CD4-positive, alpha-beta T cell treated with Interleukin-17A for 4 hours (primary cell): ENCODE measurements at places on chromosomes 4 and X.

GRCh38 chr4:88335092-88335665, 43.5 kb upstream of the HERC6 start:
- DNase-seq = no peak

GRCh38 chrX:57737881-57738280, 57.8 kb upstream of the NLRP2B start:
- no peak for DNase-seq

DNA sequence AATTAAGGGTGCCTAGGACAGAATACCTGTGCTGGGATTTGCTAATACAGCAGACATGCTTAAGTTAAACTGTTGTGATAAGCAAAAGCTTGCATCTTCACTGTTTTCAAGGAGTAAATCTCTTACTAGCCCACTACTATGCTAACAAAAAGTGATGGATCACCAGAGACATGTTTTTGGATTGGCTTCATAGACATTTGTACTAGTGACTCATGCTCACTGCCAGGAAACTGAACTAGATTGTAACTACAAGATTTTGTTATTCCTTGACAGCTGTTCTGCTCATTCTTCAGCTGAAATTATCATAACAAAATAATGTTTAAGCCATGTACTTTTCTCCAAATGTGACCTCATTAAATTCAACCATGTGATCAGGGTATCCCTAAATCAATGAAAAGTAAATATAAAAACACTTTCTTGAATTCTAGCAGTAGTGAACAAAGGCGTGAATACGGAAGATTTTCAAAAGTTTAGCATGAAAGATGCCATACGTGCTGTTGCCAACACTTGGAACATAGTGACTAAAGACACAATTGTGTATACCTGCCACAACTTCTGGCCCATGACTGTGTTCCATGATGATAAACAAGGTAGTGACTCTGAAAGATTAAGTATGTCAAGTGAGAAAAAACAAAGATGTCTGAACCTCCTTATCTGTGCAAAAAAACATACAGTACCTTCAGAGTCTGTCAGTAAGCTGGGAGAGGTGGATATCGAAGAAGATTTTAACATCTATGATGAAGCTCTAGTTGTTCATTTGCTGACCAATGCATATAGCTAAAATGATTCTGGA, 154.0 kb downstream of the BTC start:
- DNase-seq = no peak

DNA sequence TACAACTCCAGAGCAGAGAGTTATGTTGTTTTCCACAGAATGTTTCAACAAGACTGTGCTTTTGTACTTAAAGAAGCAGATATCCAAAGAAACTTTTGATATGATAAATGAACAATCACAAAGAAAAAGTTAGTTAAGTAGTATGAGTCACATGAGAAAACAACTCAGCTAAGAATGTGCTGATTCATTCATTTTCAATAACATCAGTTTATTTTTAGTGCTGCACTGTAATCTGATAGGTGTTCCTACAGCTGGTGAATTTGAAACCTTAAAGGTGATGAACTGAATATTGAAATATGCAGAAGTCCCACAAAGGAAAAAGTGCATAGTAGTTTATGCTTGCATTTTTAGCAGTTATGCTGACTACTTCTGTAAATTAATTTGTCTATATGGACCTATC, 180.3 kb upstream of the TENM3 start:
- no peak for DNase-seq

DNA sequence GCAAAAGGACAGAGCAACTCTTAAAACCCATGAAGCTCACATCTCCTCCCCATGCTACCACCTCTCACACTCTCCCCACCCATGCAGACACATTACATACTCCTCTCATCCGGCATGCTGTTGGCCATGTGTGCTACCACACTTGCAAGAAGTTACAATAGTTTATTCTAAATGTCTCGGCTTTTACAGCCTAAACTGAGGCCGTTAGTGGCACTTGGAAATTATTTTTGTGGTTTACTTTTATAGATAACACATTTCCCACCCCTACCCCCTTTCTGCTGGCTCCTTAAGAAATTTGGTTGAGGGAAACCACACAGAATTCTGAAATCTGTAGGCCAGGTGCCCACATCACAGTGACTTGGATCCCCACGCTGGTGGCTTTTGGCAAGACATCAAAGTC, 141.1 kb upstream of the HHIP start:
- no peak for DNase-seq

DNA sequence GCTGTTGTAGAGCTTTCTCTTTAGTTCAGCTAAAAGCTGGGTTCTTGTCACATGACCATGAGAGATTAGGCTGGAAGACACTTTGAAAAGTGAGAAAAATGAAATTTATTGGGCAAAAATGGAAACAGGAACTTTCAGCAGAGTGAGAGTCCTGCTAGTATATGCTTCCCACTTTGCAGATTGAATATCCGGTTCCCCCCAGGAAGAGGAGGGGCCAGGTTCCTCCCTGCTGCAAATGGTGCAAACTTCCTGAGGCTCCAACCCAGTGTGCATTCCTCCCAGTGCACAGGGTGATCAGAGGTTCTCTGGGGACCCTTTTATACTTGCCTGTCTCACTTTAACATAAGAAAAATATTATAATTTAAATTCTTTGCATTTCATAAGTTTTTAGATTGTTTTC, 119.9 kb upstream of the SPIN4 start:
- no peak for DNase-seq

- no peak for DNase-seq
Observed at GRCh38 chr4:113574636-113575103, 186.9 kb downstream of the CAMK2D start.

- DNase-seq = no peak
Observed at GRCh38 chr4:129369361-129370010, 273.5 kb downstream of the C4orf33 start.

GRCh38 chr4:105162123-105162796, 15.6 kb downstream of the TET2 start:
- DNase-seq = no peak

DNA sequence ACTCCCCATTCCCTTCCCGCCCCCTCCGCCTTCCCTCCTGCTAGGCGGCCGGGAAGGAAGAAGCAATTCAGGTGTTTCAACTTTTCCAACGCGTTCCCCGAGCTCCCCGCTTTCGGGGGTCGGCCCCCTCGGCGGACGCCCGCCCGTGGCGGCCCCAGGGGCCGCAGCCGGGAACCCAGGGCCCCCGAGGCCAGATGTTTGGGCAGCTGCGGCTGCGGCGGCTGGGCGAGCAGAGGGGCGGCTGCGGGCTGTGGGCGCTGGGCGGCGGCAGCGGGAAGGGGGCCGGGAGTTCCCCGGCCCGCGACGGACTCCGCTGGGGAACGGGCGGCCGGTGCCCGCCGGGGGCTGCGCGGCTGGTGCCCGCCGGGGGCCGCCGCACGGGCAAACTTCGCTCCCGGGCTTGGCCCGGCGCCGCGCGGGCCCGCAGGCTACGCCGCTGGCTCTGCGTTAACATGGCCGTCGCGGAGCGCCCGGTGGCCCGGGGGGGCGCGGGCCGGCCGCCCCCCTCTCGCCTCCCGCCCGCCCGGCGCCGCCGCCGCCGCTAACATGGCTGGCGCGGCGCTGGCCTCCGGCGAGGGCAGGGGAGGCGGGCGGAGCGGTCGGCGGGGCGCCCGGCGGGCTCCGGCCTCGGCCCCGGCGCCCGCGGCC, 510 bp downstream of the HMGB3 start:
- DNase-seq = no peak

- DNase-seq = no peak
Observed at GRCh38 chr4:174503079-174503715, 19.1 kb downstream of the HPGD start.

DNA sequence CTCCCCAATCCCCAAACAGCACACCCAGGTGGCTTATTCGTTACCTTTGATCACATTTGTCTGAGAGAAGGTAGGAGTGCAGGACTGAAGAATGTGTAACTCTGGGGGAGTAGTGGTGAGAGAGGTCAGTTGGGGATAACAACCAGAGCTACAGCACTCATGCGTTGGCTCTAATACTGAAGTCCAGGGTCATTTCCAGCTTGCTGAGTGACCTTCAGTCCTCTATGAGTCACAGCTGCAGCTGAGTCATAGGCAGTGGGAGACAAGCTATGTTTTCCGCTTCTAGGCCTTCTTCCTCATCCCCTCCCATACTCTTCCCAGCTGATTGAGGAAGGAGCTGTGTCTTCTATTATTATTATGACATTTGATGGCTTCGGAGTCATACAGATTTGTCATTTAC, 31.6 kb upstream of the CT47C1 start:
- no peak for DNase-seq

- DNase-seq = no peak
Observed at GRCh38 chrX:9851890-9852289, 65.7 kb downstream of the SHROOM2 start.
